ENCODE measurements at places on chromosomes 4 and X.

GRCh38 chr4:40675166-40675565, 45.5 kb upstream of the RBM47 start:
- no peak for DNase-seq

DNA sequence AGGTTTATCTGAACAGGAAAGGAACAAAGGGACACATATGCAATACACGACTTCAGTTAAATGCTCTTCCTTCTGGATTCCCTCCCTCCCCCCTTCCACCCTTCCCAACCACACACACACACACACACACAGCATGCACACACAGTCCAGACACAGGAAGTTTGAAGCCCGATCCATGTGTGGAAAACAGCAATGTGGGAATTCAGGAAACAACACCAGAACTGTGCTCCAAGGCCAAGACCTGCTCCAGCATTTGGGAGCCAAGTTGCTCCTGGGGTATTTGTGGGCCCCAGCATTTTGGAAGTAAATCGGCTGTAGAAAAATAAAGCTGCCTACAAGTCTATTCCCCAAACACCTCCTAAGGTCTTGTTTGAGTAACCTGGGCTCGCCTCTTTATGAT, 5.6 kb upstream of the AMOT start:
- DNase-seq, result no peak

DNA sequence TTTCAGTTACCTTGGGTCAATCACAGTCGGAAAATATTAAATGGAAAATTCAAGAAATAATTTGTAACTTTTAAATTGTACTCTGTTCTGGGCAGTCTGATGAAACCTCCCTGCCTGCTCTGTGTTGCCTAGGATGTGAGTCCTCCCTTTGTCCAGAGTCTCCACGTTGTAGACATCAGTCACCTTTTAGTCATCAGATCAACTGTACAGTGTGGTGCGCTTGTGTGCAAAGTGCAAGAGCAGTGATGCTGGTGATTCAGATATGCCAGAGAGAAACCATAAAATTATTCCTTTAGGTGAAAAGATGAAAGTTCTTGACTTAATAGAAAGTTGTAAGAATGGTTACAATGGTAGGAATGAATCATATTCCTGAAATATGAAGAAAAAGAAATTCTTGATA, 1.4 kb downstream of the SPATA4 start:
- DNase-seq, result peak; percentile 35

GRCh38 chrX:153521034-153521433, 3.6 kb downstream of the ATP2B3 start:
- no peak for DNase-seq
